ENCODE measurements at places on chromosomes 6 and 20.

DNA sequence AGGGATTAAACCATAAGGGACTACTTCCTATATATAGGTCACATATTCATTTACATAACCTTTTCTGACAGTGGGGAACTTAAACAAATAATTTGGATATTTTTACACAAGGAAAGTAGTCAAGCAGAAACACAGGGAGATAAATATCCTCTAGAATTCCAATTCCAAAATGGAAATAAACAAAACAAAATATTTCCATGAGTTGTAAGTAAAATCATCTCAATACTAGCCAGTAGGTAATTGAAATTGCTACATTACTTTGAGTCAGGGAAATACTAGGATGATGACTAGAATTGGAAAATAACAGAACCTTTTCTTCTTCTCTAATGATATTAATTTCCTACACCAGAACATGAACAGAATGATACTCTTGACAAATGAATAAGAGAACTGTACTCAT lies 1308.1 kb upstream of the GJE1 start:
- DNase-seq: no peak

DNA sequence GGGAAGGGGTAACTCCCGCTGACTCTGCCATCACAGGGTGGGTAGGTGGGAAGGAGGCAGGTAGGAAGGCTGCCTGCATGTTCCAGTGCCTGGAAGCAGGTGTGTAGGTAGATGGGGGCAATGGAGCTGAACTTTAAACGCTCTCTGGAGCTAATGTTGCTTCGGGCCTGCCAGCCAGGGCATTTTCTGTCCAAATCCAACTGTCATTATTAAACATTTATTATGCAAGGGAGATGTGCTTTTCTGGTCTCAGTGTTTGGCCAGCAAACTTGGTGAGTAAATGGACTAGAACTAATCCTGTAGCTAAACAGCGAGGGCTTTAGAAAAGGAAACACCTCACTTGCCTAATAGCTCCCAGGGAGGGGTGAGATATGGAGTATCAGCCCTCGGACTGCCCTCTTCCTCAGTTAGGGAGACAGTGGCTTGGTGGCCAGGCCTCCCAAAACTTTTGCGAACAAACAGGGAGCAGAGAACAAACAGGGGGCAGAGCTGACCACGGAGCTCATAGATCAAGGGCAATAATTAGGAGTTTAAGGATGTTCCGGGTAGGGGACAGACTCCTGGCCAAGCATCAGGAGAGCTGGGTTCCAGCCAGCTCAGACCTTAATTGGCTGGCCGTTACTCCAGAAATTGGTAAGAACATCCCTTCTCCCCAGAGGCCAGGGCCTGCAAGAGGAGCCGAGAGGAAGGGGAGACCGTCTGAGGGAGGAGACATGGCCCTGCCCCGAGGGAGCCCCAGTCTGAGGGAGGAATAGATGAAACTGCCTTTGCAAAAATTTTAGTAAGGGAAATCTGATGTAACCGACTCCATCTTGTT lies 131.1 kb downstream of the VEGFA start:
- DNase-seq: no peak

DNA sequence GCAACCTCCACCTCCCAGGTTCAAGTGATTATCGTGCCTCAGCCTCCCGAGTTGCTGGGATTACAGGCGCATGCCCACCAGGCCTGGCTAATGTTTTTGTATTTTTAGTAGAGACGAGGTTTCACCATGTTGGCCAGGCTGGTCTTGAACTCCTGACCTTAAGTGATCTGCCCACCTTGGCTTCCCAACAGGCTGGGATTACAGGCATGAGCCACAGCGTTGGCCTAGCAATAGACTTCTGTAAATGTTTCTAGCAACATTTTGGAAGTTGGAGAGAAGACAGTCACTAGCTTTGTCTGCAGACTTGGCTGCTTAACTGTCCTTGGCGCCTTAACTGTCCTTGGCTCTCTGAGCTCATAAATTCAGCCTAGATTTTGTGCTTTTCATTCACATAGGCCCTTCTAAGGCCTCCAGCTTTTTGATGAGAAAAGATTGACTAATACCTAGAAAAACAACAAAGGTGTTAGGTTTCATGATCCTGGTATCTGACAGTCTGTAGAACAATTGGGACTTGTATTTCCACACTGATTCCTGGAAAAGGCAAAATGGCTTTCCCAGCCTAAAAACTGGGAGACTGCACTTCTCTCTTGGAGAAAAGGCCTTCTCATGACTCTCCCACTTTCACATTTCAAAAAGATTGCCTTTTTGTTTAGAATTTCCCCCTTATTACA lies 49.7 kb downstream of the OR2B2 start:
- no peak for DNase-seq

DNA sequence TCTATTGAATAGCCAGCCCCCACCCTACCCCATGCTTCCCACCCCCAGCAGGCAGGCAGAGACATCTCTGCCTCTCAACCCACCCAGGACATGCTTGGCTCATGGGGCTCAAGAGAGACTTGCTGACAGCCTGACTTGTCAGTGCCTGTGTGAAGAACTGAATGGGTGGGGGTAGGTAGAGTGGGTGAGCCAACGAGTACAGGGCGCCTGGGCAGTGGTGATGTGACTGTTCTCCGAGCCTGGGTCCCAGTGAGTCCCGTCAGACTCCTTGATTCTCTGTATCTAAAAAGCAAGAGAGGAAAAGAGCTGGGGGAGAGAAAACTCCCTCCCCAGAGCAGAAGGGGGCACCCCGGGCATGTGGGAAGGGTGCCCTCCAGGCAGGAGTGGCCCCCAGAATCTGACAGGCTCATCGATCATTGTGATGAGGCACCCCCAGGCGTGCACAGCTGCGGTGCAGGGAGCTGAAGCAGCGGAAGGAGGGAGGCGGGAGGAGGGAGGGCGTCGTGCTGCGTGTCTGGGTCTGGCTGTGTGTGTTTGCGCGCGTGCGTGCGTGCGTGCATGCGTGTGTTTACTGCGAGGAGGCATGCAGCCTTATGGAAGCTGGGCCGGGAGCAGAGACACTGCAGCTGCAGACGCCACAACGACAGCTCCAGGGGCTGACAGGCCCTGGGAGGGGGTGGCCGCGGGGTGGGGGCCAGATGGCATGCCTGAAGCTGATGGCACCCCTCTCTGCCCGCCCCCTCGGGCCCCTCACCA lies 40.2 kb downstream of the FOXP4 start:
- no peak for DNase-seq

DNA sequence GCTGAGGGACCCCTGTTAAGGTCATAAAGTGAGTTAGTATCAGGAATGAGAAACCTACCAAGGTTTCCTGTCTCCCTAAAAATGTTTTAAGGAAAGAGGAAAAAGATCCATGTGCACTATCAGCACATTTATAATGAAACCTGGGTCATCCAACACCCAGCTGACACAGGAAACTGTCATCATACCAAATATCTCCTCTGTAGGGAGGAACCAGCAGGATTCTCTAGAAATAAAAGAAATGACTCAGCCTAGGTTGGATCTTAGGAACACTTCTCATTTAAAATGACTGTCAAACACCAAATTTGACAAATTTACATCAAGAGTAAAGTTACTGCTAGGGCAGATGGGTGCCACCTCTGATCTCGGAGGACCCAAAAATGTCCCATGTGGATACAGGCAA lies 21.7 kb downstream of the GFOD1 start:
- no peak for DNase-seq

DNA sequence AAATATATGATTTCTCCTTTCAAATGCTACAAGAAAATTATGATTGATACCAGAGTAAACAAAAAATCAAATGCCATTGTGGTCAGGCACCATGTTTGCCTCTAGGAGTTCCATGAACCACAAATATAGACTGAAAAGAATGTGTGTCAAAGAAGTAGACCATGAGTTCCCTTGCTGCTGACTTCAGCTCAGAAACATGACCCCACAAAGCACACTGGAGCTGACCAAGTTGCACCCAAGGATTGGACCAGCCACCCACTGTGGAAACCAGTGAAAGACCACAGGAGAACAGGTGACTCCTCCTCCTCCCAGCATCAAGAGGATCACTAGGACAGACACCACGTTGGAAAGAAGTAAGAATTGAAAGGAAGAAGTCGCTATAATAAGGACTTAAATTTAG lies 90.8 kb upstream of the TENT5A start:
- no peak for DNase-seq

- DNase-seq: no peak
Measured at GRCh38 chr6:95601133-95601532, 23.8 kb downstream of the MANEA start.

GRCh38 chr6:36769676-36770499 lies 69.4 kb downstream of the CPNE5 start:
- DNase-seq: peak; percentile 57

GRCh38 chr6:127914240-127914639 lies 13.4 kb upstream of the THEMIS start:
- DNase-seq: no peak

Data from activated T-cell treated with anti-CD3 and anti-CD28 coated beads, Interleukin-2, amount 50 U/mL, for 24 hours (primary cell).